Left ventricle myocardium inferior (tissue), 1 donor: ENCODE measurements at places on chromosomes 16 and 17. TPM values are rescaled to one million over a fixed set of nuclear protein-coding genes. Genes with fewer than 3 reads are reported as not detected.

GRCh38 chr17:16986391-16986790 is 14.5 kb upstream of the TNFRSF13B start:
- peaks cover 16% of the 10 kb centered on the region for H3K4me1 ChIP-seq
- H3K36me3 ChIP-seq: no peaks in the 10 kb centered on the region
- no peak overlapping the region for H3K27ac ChIP-seq
- H3K27me3 ChIP-seq: no peaks in the 10 kb centered on the region

DNA sequence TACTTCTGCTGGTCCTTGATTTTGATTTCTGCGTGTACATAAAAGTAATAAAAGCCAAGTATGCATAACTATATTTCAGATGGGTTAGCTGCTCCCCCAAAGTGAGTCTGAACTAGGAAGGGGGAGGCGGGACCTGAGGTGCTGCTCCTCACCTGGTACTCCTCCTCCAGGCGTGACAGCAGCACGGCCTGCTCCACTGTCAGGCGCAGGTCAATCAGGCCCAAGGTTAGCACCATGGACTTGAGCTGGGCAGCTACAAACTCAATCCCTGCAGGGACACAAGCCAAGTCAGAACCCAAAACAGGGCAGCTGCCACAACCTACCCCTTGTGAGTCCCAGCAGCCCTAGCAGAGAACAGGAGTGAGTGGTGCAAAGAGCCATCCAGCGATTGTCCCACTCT is 18.0 kb downstream of the ATPAF2 start:
- no peaks in the 10 kb centered on the region for H3K27me3 ChIP-seq
- peaks cover 12% of the 10 kb centered on the region for H3K36me3 ChIP-seq
- DNase-seq: no peak
- H3K4me1 ChIP-seq: peaks cover 60% of the 10 kb centered on the region
- no peak overlapping the region for H3K27ac ChIP-seq

- no peaks in the 10 kb centered on the region for H3K36me3 ChIP-seq
- no peak overlapping the region for H3K27ac ChIP-seq
- DNase-seq: no peak
- no peaks in the 10 kb centered on the region for H3K4me1 ChIP-seq
Measured at GRCh38 chr16:53805113-53805512, 101.2 kb downstream of the FTO start.

DNA sequence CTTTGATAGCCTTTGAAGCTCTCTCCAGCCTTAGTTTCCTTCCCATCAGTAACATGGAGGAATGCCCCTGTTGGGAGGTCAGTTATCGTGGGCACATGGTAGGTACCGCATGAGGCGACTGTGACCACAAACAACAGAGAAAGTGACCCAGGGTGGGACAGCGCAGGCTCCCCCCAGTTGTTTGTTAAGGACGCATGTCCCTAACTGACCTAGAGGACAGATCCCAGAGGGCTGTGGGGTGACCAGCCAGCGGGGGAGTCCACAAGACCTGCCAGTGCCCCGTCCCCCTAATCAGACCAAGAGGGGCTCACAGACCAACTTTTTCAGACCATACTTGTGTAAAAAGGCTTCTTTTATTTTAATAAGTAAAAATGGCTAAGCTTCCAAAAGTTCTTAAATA is 22.3 kb downstream of the KATNB1 start:
- no peak overlapping the region for H3K4me3 ChIP-seq
- peak overlapping the region; percentile 83 for H3K27ac ChIP-seq
- DNase-seq: no peak
- H3K36me3 ChIP-seq: peaks cover 56% of the 10 kb centered on the region
- H3K27me3 ChIP-seq: no peaks in the 10 kb centered on the region

- DNase-seq: no peak
- H3K4me3 ChIP-seq: no peak overlapping the region
- H3K36me3 ChIP-seq: peaks cover under 1% of the 10 kb centered on the region
- peaks cover 7% of the 10 kb centered on the region for H3K4me1 ChIP-seq
- peaks cover 11% of the 10 kb centered on the region for H3K27me3 ChIP-seq
Measured at GRCh38 chr16:10892782-10893318, 15.8 kb downstream of the CIITA start.

Gene ITGB4
- 10.6 TPM for total RNA-seq

GRCh38 chr17:4509401-4509800 is 10.7 kb downstream of the SPNS2 start:
- peaks cover 99% of the 10 kb centered on the region for H3K4me1 ChIP-seq
- H3K27me3 ChIP-seq: no peaks in the 10 kb centered on the region
- DNase-seq: no peak

DNA sequence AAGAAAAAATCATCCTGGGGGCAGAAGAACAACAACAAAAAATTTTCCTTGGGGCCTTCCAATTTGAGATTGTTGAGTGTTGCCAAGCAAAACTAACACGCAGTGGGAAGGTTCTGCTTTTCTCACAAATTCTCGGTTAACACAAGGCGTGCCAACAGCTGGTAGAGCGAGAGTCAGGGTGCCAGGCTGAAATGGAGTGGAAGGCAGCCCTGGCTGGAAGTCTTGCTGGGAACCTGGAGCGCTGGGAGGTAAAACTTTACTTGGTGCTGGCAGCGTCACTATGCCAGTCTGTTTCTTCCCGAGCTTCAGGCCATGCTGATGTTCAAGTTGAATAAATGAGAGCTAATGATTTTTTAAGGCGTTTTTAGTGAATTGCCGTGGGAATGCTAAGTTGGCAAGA is 189.4 kb downstream of the WWOX start:
- H3K27me3 ChIP-seq: no peaks in the 10 kb centered on the region
- H3K4me1 ChIP-seq: no peaks in the 10 kb centered on the region
- no peak overlapping the region for H3K27ac ChIP-seq

GRCh38 chr17:81331527-81332043 is 36.5 kb upstream of the SLC38A10 start:
- no peaks in the 10 kb centered on the region for H3K36me3 ChIP-seq
- H3K27me3 ChIP-seq: peaks cover 4% of the 10 kb centered on the region
- H3K4me3 ChIP-seq: no peak overlapping the region
- H3K27ac ChIP-seq: no peak overlapping the region
- peaks cover 35% of the 10 kb centered on the region for H3K4me1 ChIP-seq

- peak overlapping the region; percentile 34 for H3K4me3 ChIP-seq
- H3K4me1 ChIP-seq: peaks cover 18% of the 10 kb centered on the region
- peaks cover 20% of the 10 kb centered on the region for H3K27me3 ChIP-seq
Measured at GRCh38 chr17:77571155-77571981, 387.1 kb upstream of the TNRC6C start.

DNA sequence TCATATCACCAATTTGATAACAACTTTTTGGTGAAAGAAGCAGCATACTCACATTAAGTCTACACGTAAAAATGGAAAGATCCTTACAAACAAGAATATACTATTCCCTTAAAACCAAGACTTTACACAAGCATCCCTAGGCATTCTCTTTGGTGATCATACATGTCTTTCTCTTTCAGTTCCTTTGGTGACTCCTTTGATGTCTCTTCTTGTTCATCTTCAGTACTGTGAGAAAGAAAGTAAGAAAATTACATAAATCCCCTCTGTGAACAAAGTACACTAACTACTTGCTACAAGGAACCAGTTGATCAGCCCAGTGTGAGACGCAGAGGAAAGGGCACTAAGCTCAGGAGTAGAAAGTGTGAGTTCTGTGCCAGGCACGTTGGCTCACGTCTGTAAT is 59.6 kb upstream of the MTMR4 start:
- H3K27ac ChIP-seq: no peak overlapping the region
- peaks cover 11% of the 10 kb centered on the region for H3K4me1 ChIP-seq
- no peak for DNase-seq

- no peaks in the 10 kb centered on the region for H3K4me1 ChIP-seq
- H3K27ac ChIP-seq: no peak overlapping the region
- no peaks in the 10 kb centered on the region for H3K36me3 ChIP-seq
- H3K4me3 ChIP-seq: no peak overlapping the region
- no peak for DNase-seq
Measured at GRCh38 chr17:64686705-64687104, 24.6 kb upstream of the SMURF2 start.

- H3K4me3 ChIP-seq: peak overlapping the region; percentile 35
- no peaks in the 10 kb centered on the region for H3K36me3 ChIP-seq
- DNase-seq: peak; percentile 36
- peaks cover 20% of the 10 kb centered on the region for H3K27me3 ChIP-seq
- peak overlapping the region; percentile 87 for H3K27ac ChIP-seq
Measured at GRCh38 chr16:49833796-49834530, 21.9 kb downstream of the ZNF423 start.

DNA sequence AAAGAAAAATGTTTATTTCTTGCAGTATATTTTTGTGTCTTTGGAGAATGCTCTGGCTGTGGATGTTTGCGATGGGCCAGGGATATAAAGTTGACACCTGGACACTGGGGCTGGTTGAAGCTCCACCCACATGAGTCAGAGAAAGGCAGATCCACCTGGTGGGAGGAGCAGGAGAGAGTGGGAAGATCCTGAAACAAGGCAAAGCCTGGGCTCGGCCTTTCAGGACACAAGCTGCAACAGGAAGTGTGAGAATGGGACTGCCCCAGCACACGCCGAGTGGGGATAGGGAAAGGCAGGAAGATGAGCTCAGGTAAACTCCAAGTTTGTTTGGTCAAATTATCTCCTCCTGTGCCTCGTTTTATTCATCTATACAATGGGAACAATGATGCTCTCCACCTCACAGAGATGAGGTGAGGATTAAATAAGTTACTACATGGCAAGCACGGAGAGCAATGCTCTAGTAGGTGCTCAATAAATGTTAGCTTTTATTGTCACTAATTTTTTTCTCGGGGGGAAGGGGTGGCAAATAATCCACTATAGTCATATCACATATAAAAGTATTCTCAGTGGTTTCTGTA is 21.4 kb upstream of the PITPNM3 start:
- peaks cover 15% of the 10 kb centered on the region for H3K4me1 ChIP-seq
- H3K27me3 ChIP-seq: no peaks in the 10 kb centered on the region
- H3K36me3 ChIP-seq: peaks cover 31% of the 10 kb centered on the region
- H3K4me3 ChIP-seq: no peak overlapping the region

DNA sequence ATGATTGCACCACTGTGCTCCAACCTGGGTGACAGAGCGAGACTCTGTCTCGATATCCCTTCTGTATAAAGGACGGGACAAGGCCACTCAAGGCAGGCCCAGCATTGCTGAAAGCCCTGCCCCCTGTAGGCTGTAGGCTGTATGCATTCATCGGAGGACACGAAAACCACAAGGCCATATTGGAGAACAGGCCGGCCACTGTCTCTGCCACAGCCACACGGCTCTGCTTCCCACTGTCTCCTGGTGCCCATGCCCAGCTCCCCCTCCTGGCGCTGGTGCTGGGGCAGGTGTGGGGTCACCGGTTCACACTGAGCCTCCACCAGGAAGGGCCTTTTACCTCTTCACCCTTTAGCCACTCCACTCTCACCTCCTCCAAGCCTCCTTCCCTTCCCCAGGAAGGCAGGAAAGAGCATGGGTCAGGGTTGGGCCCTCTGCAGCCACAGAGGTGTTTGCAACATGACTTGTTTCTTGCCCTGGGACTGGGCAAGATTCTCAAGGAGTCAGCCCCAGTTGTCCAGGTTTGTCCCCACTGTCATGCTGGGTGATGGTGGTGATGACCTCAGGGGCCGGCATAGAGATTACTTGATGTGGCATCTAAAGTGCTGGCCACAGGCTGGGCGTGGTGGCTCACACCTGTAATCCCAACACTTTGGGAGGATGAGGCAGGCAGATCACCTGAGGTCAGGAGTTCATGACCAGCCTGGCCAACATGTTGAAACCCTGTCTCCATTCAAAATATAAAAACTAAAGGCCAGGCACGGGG is 5.3 kb upstream of the NTN3 start:
- H3K27ac ChIP-seq: no peak overlapping the region
- DNase-seq: no peak
- no peak overlapping the region for H3K4me3 ChIP-seq
- no peaks in the 10 kb centered on the region for H3K36me3 ChIP-seq
- H3K4me1 ChIP-seq: peaks cover 37% of the 10 kb centered on the region

Gene CBX4
- total RNA-seq: 28.7 TPM

DNA sequence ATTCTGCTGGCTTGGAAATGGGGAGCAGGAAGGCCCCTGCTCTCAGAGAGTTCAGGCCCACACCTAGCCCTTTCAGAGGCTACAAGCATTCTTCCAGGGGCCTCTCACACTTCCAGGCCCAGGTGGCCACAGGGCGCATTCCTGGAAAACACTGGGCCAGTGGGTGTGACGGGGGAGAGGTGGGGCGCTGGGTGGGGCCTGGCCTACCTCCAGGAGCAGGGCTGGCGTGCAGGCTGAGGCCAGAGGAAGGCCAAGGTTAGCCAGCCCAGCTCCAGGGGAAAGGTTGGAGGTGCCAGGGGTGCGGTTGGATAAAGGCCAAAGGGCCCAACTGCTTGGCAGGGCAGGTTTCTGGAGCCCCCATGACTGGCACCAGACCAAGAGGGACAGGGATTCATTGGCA is 198.2 kb downstream of the MAF start:
- no peak overlapping the region for H3K27ac ChIP-seq
- no peaks in the 10 kb centered on the region for H3K36me3 ChIP-seq
- DNase-seq: no peak
- no peaks in the 10 kb centered on the region for H3K4me1 ChIP-seq
- peaks cover 14% of the 10 kb centered on the region for H3K27me3 ChIP-seq

DNA sequence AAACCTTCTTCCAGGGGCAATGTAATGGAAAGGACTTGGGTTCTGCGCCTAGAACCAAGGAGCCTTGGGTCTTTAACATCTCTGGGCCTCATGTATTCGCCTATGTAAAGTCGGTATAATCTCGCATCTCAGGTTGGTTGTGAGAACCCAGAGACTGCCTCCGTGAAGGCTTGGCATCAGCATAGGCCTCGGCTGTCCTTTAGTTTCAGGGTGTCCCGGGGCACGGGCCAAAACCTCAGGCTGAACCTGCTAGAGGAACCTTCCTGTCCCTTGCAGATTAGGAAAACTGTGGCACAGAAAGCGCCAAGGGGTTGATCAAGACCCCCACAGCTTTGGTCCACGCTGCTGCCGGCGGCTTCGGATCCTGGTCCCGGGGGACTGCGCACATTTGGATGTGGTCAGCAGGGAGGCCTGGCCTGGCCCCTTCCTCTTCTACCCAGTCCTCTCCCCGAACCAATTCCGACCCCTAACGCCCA is 772 bp upstream of the PHAF1 start:
- H3K4me1 ChIP-seq: peaks cover 52% of the 10 kb centered on the region
- no peaks in the 10 kb centered on the region for H3K36me3 ChIP-seq
- no peak for DNase-seq
- H3K27me3 ChIP-seq: no peaks in the 10 kb centered on the region
- H3K27ac ChIP-seq: peak overlapping the region; percentile 92

Gene ADAMTS18
- total RNA-seq: not detected

Gene ST6GALNAC2
- 4.3 TPM for total RNA-seq

GRCh38 chr16:67392301-67393059 is 818 bp downstream of the TPPP3 start:
- H3K27me3 ChIP-seq: peaks cover 19% of the 10 kb centered on the region
- peak overlapping the region; percentile 66 for H3K4me3 ChIP-seq
- no peak for DNase-seq
- H3K36me3 ChIP-seq: no peaks in the 10 kb centered on the region
- H3K4me1 ChIP-seq: peaks cover 64% of the 10 kb centered on the region

- H3K27me3 ChIP-seq: no peaks in the 10 kb centered on the region
- no peak for DNase-seq
- peak overlapping the region; percentile 97 for H3K4me3 ChIP-seq
- peaks cover 54% of the 10 kb centered on the region for H3K4me1 ChIP-seq
- H3K27ac ChIP-seq: peak overlapping the region; percentile 97
Measured at GRCh38 chr17:75777296-75777922, 7.2 kb upstream of the UNK start.

GRCh38 chr17:7208027-7208571 is 11.5 kb downstream of the DLG4 start:
- peaks cover 5% of the 10 kb centered on the region for H3K36me3 ChIP-seq
- H3K27ac ChIP-seq: no peak overlapping the region
- H3K27me3 ChIP-seq: no peaks in the 10 kb centered on the region
- H3K4me3 ChIP-seq: no peak overlapping the region

Gene MAPK7
- 11.4 TPM for total RNA-seq

Gene AP2B1
- total RNA-seq: 113 TPM

Gene C17orf113
- total RNA-seq: 0.63 TPM

Gene EFCAB5
- total RNA-seq: not detected

- peak overlapping the region; percentile 60 for H3K4me3 ChIP-seq
- H3K27me3 ChIP-seq: no peaks in the 10 kb centered on the region
- H3K36me3 ChIP-seq: no peaks in the 10 kb centered on the region
- peak; percentile 81 for DNase-seq
- H3K27ac ChIP-seq: peak overlapping the region; percentile 93
- H3K4me1 ChIP-seq: peaks cover 74% of the 10 kb centered on the region
Measured at GRCh38 chr17:55731586-55732250, 9.1 kb upstream of the TMEM100 start.
